ENCODE measurements at places on chromosomes 1 and 21. TPM values are rescaled to one million over a fixed set of nuclear protein-coding genes. Genes with fewer than 3 reads are reported as not detected.

DNA sequence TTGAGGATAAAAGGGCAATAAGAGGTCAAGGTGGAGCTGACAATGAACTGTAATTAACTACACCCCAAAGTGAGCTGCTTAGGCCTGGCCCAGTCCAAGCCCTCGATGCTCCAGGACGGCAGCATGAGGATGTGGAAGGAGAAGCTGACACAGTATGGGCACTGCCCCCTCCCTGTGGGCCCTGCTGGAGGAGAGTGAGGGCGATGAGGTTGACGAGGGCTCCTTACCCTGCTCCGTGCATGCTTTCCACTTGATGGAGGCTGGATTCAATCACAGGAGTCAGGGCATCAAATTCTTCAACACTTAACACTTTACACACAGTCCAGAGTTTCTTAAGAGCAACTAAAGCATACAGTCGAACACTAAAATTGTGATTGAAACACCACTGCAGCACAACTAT lies 32.4 kb downstream of the COA6 start:
- DNase-seq, result no peak

- DNase-seq, result no peak
These were observed 22.5 kb upstream of the KCTD3 start for GRCh38 chr1:215544566-215544965.

TRAF3IP3 gene
- total RNA-seq, result not detected

DMRTA2 gene
- total RNA-seq, result under 0.01 TPM

CD101 gene
- 0.50 TPM for total RNA-seq

- DNase-seq, result no peak
These were observed 18.3 kb upstream of the CNR2 start for GRCh38 chr1:23931491-23931880.

DNA sequence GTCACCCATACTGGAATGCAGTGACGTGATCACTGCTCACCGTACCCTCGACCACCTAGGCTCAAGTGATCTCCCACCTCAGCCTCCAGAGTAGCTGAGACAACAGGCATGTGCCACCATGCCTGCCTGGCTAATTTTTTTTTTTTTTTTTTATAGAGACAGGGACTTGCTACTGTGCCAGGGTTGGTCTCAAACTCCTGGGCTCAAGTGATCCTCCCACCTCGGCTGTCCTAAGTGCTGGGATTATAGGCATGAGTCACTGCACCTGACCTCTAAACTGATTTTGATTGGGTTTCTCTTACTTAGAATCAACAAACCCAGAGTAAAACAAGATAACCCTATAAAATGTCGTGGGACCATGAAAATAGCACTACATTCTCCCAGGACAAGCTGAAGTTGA lies 112.0 kb downstream of the UBE2U start:
- DNase-seq, result no peak

- no peak for DNase-seq
These were observed 379.9 kb downstream of the PTBP2 start for GRCh38 chr1:97101509-97101908.

GRCh38 chr1:247936415-247936814 lies 11.7 kb downstream of the OR2AJ1 start:
- DNase-seq, result no peak

- no peak for DNase-seq
These were observed 3.6 kb downstream of the KRTCAP2 start for GRCh38 chr1:155169541-155169940.

DNA sequence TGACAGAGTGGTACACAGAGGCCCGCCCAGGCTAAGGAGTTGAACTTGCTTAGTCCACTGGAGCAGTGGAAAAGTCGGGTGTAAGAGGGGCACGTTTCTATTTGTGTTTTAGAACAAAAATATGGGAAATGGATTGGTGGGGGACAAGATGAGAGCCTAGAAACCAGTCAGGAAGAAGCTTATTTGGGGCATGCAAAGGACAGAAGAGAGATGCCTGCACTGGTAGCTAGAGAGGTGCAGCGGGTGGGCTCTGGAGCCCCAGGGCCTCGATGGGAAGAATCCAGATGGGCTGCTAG lies 1.2 kb upstream of the LIN9 start:
- no peak for DNase-seq

DNA sequence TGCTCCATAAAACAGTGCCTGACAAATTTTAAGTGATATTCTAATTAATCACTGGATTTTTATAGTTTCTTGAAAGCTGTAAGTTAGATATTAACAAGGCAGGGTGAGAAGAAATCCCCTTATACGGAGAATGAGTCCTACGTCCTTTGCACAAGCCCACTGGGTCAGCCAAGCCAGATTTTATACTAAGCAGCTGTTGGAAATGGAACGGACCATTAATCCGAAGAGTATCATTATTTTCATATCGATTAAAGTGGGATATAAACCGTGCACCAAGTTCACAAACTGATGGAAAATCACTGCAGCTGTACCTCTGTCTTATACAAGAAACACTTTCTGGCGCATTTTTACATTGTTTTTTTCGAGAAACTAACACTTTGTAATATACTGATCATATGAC lies 35.2 kb downstream of the SPAG17 start:
- no peak for DNase-seq

SHE gene
- not detected for total RNA-seq

DNA sequence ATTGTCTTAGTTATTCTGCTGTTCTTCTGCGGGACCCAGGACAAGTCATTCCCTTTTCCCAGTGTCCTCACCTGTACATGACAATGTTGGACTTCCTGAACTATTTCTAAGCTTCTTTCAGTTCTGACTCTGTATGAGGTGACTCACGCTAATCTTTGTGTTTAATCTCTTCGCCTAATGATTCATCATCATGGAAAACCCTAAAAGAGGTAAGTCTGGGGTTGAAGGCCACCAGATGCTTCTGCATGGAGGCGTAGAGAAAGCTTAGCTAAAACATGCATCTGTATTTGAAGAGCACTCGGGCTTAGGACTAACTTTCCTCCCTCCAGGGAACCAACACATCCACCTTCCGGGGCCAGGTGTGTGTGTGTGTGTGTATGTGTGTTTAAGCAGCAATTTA lies 7.4 kb downstream of the SPRR5 start:
- peak; percentile 97 for DNase-seq

GRCh38 chr1:60390593-60391282 lies 317.2 kb upstream of the C1orf87 start:
- DNase-seq, result no peak

EXO1 gene
- total RNA-seq, result 8.4 TPM

DNA sequence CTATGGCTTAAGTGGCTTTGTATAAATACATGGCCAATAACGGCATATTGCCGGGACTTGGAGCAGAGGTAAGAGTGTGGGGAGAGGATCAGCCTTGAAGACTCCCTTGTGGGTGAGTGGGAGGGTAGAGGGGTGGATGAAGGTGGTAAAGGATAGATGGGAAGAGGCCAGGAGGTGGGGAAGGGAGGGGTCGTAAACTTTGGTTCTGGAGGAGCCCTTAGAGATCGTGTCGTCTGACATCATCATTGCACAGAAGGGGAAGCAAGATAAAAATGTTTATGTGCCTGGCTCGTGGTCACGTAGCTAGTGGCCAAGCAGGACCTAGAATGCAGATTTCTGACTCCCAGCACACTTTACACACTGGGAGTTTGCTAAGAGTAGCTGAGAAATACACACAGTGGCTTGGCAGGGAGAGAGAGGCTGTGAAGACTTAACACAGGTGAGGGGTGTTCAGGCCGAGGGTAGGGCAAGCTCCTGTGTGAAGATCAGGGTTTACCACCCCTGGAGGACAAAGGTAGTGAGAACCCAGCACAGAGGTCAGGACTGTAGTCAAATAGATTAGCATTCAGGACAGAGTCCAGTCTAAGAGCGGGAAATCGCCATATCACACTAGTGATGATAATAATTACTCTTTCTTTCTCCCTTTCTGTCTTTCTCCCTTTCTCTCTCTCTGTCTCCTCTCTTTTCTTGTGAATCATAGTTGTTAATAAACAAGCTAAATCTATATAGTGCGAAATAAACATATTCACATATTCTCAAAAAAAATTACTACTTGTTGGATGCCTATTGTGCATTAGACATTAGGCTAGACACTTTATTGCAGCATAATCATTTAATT lies 75.5 kb downstream of the LRRC8D start:
- no peak for DNase-seq

DNA sequence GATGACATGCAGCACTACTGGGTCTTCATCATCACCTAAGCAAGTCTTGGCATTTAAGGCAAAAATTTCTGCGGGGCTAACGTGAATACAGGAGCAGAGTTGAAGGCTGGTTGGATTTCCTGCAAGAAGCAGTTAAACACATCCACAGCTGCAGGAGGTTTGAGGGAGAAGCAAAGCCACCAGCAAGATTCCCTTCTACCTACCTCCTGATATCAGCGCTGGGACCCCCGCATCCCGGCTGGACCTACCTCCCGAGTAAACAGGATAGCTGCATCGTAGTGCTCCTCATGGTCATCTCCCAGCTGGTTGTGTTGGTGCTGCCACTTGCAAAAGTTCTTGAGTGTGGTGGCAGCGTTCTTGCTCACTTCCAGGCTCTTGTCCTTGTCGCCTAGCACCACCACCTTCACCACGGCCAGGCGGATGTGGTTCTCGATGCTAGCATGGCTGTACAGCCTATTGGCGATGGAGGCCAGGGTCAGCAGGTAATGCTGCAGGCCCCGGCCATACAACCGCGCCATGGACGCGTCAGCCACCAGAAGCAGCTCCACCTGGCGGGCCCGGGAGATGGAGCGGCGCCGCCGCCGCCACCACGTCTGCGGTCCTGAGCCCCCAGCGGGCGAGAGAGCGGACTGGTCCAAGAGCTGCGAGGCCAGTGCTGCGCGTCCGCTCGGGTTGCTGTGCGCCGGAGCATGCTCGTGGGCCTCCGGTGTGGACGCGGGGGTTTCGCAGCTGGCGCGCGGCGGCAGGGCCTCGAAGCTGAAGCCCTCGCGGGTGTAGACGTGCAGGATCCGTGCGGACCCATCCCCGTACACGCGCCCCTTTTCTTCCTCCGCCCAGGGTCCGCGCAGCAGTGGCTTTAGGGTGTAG lies 1.6 kb downstream of the ADAMTS5 start:
- DNase-seq, result peak; percentile 9

DNA sequence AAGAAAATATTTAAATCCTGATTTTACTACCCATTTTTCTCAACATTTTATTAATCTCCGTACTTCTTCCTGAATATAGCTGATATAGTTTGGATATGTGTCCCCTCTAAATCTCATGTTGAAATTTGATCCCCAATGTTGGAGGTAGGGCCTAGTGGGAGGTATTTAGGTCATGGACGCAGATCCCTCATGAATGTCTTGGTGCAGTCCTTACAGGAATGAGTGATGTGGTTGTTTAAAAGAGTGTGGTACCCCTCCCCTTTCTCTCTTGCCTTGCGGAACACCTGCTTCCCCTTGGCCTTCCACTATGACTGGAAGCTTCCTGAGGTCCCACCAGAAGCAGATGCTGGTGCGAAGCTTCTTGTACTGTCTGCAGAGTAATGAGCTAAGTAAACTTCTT lies 17.5 kb downstream of the RNF115 start:
- no peak for DNase-seq

RNU1-3 gene
- total RNA-seq, result 1,042 TPM

PEAR1 gene
- total RNA-seq, result 0.83 TPM

- no peak for DNase-seq
These were observed 2.2 kb upstream of the KCNA3 start for GRCh38 chr1:110676970-110677369.

TAL1 gene
- not detected for total RNA-seq

Measured in mammary epithelial cell (primary cell).